ENCODE measurements at places on chromosomes 6 and 20.

GRCh38 chr6:170429450-170429849 lies 122.9 kb downstream of the FAM120B start:
- no peak for DNase-seq

DNA sequence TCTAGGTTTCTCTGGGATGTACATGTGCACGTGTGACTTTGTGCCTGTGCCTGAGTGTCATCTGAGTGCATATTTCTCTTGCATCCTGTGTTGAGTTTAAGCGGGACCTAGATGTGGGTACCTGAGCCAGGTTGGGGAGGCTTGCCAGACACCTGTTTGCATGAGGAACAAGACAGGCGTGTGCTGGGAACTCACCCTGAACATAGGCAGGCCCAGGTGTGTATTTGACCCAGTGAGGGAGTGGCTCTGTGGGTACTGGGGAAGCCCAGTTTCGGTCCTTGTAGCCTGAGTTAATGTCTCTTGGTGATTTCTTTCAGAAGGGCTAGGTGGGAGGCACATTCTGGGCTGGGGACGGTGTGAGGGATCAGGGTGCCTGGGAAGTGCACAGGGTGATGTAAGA lies 98.6 kb downstream of the TMEM170B start:
- no peak for DNase-seq

DNA sequence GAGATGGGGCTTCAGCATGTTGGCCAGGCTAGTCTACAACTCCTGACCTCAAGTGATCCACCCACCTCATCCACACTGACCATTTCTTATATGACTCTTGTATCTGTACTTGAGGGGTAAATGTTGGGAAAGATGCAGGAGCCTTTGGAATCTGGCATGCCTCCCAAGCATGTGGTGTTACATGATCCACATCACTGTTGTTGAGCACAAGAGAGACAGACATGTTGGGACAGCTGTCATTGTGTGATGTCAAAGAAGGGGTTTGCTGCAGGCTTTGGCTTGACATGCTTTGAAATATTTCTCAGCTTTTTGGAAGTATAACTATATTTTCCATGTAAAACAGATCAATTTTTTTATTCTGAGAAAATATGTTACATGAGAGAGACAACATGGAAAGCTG lies 139.9 kb downstream of the MOXD1 start:
- DNase-seq: peak; percentile 65

- peak; percentile 45 for DNase-seq
Measured at GRCh38 chr6:80638213-80639055, 532.0 kb downstream of the BCKDHB start.

DNA sequence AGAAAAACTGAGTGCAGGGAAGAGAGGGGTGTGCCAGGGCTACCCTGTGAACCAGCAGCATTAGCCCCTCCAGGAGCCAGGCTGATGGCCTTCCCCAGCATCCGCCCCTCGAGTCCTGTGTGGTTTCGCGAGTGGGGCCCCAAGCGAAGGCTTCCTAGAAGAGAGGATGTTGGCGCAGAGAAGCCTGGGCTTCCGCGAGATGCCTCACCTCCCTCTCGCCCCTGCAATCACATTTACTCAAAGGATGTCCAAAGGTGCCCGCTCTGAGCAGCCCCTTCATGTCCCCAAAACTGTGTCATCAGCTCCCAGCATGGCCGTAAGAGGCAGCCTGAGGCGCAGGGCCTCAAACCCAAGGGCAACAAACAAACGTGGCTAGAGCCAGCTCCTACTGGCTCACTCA lies 111.7 kb downstream of the PREX1 start:
- no peak for DNase-seq

DNA sequence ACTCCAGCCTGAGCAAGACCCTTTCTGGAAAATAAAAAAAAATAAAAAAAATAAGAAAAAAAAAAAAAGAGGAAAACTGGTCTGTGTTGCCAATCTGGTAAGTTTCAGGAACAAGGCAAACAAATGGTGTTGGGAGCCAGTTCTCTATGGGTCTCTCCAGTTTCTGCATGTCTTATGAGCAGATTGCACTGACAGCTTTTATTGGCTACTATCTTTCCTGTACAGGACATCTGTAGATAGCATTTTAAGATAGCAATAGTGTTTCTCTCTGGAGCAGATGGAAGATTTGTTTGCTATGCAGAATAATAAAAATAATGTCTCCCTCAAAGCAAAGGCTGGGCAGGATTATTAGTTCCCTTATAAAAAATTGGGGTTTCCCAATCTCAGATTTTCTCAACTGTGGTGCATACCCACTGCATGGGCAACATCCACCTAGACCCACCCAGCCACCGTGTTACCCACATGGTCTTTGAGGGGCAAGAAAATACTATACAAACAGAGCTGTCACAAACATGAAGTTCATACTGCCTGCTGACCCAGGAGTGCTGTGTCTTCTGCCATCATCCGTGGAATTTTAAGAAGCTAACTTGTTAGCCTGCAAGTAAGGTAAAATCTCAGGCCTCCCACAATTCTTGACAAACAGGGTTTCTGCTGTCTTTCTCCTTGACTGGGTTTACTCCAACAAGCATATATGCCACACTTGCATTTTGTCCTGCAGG lies 9.5 kb downstream of the GMDS start:
- no peak for DNase-seq

DNA sequence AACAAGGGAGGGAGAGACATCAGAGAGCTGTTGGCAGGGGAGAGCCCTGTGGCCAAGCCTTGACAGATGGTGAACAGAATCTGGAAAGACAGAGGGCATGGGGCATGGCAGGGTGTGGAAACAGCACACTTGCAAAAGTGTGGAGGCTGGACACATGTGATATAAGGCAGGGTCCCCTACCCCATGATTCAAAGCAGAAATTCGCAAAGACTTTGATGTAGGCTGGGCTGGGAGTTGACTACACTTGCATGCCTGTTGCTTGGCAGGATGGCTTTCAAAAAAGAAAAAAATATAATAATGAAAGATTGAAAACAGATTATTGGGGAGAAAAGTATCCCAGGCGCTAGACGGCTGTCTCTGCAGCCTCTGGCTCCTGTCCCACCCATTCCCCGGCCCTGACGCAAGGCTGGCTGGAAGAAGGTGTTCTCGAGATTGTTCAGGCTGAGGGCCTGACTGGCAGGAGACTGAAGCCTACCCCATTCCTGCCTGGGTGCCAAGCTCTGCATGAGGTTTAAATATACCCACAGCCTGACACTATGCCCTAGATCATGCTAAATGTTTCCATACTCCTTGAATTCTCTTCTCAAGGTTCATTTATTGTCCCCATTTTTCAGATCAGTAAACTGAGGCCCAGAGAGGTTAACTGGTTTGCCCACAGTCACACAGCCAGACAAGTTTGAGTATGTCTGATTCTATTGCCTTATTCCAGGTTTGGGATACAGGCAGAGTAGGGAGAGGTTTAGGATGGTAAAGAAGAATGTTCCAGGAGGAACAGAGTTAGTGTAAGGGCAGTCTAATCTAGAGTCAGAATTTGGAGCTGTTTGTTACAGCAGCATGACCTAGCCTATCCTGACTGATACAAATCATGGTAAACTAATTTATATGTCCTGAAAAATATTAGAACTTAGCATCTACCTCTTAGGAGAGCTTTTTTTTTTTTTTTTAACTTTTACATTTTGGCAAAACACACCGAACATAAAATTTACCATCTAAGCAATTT lies 23.4 kb upstream of the CCN5 start:
- peak; percentile 59 for DNase-seq

- DNase-seq: no peak
Measured at GRCh38 chr20:39835130-39835842, 853.8 kb downstream of the MAFB start.

- DNase-seq: no peak
Measured at GRCh38 chr6:33411632-33412005, 805 bp downstream of the PHF1 start.

DNA sequence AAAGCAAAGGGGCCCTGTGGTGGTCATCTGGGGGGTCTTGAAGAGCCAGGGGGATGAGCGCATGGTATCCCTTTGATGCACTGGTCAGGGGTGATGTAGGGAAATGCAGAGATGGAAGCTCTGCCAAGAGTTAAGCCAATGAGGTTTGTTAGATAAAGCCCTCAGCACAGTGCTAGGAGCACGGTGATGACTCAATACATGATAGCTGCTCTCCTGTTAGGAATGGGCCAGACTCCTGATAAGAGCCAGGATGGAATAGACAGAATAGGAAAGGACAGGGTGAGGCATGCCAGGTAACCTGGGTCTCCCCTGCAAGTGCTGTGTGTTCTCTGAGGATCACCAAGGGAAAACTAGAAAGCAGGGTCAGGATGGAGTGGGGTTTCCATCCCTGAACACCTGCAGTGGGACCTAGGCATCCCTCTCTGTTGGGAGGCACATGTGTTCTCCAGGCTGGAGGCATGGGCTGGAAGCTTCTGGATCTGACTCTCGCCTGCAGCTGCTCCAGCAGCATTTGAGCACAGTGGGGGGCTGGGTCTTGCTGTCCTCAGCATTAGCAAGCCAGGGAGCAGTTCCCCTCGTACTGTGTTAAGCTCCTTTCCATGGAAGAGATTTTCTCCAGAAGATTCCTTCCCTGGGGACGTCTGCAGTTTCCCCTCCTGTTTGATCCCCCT lies 71.8 kb upstream of the TIAM2 start:
- DNase-seq: no peak

DNA sequence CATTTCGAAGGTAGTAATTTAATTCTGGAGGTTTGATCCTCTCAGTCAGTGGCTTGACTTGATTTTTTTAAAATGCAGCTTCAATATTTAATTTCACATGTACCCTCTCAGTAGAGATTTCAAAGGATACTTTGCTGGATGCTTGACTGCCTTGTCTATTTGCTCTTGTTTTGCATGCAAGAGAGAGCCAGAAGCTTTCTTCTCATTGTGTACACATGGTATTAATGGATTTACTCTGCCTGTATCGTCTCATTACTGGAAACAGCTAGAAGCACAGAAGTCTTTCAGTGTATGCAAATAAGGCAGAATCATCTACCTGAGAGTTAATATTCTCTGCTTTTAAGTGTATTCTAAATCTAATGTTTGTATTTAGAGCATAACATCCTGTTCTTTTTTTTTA lies 84.3 kb upstream of the FOXO3 start:
- DNase-seq: no peak
